ENCODE measurements at places on chromosomes 7 and 10.

DNA sequence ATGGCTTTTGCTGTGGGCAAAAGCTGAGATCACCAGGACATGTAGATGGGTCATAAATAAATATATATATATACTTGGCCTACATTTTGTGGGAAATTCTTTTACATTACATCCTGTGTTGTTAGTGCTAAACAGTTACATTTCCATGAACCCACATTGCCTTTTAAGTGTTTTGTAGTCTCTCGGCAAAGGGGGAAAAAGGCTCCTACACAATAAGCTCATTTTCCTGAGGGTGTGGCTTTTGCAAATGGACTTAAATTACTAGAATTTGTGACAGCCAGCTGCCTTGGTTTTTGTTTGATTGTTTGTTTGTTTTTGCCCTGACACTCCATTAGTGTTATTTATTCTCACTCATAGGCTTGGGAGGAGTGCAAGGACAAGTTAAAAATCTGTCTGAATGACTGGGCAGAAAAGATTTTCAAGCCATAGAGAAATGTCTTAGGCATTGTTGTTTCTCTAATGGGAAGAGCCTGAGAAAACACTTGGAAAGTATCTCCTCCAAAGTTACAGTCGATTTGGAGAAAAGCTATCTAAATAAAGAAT, 128.8 kb downstream of the DGKB start:
- no peak for DNase-seq

- no peak for DNase-seq
Observed at GRCh38 chr10:31466313-31466712, 147.3 kb downstream of the ZEB1 start.

DNA sequence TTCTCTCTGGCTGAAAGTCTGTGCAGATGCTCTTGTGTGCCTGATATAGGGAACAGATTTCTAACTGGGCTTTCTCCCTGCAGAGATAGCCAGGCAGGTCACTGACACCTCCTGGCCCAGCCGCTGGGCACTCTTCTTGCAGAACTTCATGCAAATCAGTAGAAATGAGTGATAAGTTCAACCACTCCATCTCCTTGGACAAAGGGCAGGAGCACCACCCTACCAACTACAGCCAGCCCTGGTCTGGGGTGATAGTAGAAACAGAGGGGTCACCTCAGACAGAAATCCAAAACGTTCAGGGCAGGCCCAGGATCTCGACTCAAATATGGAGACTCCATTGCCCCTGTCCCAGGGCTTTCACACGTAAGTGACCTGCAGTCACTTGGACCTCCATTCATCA, 917.8 kb upstream of the ZNF722 start:
- no peak for DNase-seq

DNA sequence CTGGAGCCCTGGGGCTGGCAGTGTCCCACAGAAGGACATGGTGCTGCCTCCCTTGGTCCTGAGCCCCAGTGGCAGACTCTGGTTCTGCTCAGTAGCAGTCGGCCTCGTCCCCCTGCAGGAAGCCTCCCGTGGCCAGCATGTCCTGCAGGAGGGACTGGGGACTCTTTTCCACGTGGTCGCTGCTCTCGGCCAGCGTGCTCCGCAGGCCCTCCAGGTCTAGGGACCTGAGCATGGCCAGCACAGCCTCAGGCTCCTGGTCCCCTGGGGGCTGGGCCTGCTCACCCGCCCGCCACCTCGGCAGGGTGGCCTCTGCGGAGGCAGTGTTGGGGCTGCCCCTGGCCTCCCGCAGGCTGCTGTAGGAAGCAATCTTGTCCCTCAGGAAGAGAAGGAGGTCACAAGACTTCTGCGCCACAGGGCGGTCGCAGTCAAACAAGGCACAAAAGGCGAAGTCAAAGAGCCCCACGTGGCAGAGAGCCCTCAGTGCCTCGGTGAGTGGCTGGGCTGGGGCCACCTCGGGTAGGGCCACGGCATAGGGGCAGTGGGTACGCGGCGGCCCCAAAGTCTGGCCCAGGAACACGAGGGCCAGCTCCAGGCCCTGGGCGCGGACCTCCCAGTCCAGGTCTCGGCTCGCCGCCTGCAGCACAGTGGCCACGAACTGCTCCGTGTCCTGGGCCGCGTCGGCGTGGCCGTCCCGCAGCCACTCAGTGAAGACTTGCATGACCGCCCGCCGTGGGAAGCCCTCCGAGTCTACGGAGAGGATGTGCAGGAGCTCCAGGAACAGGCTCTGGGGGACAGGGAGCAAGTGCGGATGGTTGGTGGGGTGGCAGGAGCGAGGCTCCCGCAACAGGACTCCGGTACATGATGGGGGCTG, 17.1 kb downstream of the BRAT1 start:
- DNase-seq = no peak

DNA sequence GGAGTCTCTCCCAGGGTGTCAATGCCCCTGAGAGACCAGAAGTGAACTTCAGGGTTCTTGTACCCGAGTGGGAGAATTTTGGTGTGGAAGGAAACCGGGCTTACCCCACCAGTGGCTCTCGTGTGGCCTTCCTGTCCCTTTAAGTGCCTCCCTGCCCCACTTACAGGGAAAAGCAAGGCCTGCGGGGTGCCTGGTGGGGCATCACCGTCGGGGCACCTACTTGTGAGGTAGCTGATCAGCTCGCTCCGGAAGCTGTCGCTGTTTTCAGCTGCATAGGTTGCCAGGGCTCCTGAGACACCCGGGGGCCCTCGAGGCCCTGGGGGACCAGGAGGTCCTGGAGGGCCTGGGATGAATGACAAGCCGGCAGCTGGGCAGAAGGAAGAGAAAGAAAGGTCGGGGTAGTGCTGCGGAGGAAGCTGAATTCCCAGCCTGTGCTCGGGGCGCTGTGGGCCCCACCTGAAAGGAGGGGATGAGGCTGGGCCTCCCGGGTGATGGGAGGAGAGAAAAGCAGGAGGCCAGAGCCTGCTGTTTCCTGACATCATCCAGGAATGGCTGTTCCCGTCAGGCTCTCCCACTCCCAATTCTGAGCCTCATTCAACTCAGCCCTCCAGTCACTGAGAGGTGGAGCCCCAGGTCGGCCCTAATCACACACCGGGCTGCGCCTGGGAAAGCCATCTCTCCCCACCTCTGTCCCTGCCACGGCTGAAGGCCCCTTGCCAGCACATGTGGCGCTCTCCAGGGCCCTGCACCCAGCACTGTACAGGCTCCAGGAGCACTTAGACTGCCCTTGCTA, 51.1 kb downstream of the COL17A1 start:
- no peak for DNase-seq

GRCh38 chr10:58436071-58436470, 50.9 kb downstream of the TFAM start:
- DNase-seq = no peak

DNA sequence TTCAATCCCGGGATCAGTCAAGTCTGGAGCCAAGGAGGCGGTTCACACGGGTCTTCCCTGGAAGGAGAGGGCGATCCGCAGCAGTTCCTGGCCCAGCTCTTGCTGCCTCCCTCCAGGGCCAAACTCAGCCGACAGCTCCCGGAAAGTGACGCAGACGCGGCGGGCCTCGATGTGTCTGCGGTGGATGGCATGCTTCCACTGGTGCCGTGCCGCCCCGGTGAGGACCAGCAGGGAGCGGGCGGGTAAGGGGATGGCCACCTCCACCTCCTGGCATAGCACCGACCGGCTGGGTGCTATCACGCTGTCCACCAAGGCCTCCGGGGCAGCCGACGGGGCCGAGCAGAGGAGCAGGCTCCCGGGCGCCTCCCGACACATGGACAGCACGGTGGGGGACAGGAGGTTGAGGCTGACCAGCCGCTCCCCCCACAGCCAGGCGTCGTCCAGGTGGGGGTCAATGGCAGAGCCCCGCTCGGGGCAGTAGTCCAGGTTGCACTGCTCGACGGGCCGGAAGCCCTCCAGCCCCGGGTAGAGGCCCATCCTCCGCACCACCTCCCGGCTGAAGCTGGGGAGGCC, 7.2 kb downstream of the ALKBH4 start:
- no peak for DNase-seq

GRCh38 chr10:569961-570627, 119.4 kb downstream of the DIP2C start:
- DNase-seq = no peak

DNA sequence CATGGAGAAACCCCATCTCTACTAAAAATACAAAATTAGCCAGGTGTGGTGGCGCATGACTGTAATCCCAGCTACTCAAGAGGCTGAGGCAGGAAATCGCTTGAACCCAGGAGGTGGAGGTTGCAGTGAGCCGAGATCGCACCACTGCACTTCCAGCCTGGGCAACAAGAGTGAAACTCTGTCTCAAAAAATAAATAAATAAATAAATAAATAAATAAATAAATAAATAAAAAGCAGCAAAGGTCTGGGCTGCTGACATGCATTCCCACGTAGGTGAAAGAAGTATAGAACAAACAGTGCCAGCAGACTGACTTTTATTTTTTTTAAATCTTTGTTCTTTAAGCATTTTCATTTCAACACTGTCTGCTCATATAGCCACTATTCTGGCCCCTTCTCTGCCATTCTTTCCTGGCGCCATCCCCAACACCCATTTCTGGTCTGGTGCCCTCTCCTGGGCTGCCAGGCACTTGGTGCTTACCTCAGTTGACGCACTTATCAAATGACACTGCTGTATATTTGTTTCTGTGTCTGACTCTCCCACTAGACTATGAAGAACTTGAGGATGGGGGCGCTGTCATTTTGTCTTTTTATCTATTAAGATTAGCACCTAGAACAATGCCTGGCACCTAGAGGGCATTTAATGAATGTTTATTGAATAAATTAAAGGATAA, 15.6 kb downstream of the FAM107B start:
- peak; percentile 15 for DNase-seq

DNA sequence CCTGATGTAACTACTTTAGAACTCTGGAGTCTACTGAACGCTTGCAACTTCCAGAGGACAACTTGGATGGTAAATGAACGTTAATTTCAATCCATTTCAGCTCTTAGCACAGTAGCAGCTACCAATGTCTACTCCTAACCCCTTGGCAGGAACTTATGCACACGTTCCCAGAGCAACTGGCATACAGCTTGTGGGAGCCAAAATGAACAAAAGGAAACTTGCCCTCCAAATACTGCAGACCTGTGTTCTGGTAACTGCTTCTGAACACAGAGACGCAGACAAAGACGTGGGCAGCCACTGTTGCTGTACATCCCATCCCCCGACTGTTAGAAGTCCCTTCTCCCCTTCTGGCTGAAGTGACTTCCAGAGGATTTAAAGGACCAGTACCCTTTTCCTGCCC, 61.3 kb downstream of the XPNPEP1 start:
- DNase-seq = no peak

DNA sequence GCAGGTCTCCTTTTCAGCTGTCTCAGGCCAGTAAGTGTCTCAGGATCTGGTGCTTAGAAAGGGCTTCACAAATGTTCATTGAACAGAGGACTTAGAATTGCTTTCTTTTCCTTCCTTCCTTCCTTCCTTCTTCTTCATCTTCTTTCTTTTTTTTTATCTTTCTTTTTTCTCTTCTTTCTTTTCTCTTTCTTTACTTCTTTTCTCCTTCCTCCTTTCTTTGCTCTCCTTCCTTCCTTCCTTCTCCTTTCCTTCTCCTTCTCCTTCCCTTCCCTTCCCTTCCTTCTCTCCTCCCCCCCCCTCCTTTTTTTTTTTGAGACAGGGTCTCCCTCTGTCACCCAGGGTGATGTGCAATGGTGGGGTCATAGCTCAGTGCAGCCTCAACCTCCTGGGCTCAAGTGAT, 34.6 kb downstream of the COL26A1 start:
- no peak for DNase-seq

DNA sequence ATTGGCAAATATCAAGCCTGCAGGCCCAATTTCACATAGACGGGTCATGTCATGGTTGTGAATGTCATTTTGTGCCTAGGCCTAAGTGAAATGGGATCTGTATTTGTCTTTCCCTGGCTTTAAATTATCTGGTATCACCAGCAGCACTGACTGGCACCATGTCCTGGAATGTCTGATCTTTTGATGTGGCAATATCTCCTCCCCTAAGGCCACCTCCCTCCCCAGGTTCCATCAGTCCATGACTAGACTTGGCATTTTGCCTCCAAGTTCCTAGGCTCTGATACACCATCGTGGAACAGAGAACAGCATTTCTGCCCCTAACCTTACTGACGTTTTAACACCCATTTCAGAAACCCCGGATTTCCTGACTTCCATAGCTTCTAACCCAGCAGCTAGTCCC, 513.9 kb downstream of the GALNT17 start:
- DNase-seq = no peak
